ENCODE measurements at places on chromosomes 5 and 9.

DNA sequence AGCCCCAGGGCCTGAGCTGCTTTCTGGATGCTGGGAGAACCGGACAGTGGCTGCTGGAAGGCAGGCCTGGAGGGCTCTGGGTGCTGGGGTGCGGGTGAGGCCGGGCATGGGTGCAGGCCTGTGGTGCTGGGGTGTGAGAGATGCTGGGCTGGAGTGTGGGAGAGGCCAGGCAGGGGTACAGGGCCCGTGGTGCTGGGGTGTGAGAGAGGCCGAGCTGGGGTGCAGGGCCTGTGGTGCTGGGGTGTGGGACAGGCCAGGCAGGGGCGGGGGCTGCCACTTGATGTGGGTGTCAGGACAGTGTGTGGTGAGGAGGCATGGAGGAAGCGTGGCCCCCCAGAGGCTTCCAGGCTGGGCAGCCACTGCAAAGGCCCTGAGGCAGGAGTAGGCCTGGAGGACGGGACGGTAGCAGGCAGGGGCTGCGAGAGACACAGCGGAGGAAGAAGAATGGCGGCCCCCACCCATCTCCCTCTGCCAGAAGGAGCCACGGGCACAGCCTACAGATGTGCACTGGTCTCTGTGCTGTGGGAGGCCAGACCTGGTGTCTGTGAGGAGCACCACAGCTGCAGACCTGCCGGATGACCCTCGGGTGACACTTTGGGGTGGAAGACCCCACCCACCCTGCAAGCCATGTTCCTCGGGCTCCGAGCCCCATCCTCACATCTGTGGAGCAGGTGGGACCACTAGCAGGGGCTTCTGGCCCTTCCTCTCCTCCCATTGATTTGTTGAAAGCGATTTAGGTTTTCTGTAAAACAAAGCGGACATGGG, 9.3 kb downstream of the NKD2 start:
- DNase-seq: no peak

DNA sequence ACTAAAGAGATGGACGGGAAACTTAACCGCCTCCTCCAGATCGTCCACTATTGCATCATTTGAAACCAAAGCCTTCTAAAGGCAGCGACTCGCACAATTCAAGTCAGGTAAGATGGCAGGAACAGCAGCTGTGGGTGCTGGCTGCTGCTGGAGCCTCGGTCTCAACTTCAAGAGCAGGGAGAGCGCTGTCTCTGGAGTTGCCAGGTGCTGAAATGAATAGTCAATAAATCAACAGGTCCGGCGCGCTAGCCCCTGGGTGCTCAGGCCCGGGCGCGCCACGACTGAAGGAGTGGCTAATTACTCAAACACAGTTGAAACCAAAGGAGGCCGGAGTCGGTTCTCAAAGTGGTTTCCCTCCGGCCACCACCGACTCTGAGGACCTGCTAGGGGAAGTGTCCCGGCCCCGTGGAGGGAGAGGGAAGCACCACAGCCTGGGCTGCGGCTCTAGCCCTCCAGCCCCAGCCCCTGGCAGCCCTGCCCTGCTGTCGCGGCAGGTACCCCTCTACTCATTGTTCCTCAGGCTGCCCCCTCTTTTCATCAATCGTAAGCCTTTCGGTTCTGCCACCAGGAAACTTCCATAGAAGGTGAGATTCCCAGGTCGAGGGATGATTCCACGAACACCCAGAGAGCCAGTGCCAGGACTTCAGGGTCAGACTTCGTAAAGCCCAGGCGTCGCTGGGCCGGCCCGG, 804 bp downstream of the TTC39B start:
- DNase-seq: peak; percentile 6

DNA sequence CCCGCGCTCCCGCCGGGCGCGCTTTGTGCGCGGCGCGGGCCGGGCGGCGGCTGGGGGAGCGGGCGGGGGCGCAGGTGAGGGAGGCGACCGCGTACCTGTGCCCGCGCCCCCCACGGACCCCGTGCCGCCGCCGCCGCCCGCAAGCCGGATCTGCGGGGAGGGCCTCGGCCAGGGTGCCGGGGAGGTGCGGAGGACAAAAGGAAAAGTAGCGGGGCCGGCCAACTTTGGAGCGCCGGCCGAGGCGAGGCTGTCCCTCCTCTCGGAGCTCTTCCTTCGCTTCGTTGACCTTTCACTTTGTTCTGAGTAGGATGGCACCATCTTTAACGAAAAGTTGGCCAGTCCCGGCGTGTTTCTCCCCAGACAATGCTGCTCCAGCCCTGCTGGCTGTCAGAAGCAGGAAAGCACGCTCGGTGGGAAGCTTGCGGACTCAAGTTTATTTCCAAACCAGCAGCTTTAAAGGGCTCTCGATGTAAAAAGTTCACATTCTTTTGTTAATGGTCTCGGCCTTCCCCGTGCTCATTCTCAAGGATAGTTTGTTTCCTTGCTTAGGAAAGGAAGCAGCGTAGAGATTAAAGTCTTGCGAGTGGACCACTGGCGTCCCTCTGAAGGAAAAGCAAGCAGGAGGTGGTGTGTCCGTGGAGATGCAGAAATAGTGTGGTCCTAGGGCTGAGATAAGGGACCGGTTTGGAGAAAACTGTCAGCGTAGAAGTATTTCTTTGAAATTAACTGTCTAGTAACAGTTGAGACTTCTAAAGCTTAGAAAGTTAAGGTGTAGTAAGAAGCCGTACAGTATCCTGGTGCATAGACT, 639 bp downstream of the EHMT1 start:
- peak; percentile 32 for DNase-seq

DNA sequence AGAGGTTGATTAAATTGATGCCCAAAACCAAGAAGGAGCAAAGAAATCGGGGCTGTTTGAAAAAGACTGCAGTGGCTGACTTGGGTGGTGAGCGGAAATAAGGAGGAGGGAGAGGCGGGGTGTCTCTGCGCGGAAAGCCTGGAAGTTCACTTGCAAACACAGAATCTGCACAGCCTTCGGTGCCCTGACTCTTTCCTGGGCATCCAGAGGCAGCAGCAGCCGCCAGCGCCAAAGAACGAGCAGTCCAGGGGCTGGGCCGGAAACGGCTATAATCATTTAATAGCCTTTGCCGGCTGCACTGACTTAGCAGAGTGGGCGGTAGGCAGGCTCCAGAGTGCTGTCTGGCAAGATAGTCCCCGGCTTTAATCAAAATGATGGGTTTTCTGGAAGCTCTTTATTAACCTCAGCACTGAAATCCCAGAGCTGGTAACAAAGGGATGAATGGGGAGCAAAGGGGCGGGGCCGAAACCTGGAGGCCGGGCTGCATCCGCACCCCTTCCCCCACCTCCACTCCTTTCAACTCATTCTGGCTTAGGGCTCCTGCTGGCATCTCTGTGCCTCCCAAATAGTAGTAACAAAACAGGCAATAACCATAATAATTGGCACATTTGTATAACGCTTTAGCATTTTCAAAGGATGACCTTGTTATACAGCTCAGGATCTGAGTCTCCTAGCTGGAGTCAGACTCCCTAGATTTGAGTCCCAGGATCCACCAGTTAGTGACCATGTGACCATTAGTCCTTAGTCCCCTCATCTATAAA, 35.7 kb downstream of the PCDHAC2 start:
- no peak for DNase-seq

DNA sequence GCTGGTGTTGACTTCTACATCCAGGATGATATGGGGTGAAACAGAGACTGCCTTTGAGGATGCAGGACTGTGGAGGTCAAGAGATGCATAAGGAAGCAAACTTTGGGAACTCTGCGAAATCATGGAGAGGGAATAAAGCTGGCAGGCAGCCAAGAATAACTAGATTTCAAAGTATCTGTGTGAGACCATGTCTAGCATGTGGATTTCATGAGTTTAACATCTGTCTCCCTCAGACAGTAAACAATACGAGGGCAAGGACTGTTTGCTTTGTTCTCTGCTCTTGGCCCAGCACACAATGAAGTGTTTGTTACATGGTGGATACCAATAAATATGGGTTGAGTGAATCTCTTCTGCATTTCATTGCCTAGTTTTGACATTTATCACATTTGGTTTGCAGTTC, 71.3 kb downstream of the RASEF start:
- DNase-seq: peak; percentile 33

DNA sequence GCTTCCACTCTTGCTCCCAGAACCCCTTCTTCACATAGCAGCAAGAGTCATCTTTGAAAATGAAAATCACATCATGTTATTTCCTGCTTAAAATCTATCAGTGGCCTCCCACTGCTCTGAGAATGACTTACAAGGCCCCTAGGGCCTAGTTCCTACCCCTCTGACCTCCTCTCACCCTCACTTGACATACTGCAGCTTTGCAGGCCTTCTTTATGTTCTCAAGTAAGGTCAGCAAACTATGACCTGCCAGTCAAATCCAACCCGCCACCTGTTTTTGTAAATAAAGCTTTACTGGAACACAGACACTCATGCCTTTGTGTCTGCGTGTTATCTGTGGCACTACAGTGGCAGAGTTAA, 185.7 kb downstream of the NR3C1 start:
- DNase-seq: no peak

DNA sequence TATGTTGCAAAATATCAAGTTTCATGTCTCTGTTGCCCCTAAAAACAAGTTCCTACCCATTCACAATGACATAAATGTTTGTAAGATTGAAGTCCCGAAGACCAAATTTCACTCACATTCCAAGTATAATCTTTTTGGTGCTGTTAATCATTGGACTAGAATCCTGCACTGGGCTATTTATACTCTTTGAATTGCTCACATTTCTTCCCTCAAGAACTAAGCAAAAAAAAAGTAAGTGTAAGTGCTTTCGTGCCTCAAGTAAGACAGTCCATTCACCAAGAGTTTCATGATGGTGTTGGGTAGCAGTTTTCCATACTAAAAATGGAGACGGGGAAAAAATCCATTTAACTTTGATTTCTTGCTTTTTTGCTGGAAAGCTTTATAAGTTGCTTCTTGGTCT, 242.3 kb downstream of the EBF1 start:
- no peak for DNase-seq

DNA sequence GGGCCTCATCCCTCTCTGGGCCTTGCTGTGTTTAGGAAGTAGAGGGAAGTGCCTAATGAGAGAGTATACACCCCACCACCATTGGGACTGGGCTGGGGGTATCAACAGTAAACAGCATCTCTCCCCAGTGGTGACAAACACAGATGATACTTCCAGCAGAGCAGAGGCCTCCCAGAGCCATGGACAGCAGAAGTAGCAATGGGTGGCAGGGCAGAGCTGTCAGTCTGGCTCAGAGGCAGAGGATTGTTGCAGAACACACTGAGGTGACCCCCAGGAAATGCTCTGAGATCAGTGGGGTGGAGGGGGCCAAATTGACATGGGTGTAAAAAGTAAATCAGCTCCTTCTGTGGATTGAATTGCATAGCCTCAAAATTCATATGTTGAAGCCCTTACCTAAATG, 12.1 kb upstream of the P4HA2 start:
- DNase-seq: no peak

DNA sequence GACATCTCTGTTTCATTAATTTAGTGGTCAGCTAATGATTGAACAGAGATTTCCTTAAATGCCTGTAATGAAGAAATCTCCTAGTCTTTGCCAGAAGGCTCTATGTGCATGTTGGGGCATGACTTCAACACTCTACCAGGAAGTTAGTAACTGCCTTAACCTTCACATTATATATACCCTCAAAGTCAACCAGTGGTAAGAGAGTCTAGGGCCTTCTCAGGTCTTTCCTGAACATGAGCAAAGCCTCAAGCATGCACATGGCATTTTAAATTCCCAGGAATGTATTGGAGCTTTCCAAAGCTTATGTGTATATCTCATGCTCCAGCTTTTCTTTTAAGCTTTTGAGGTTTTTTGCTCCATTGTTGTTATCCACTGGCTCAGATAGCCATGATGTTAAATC, 388.3 kb downstream of the ARRDC3 start:
- no peak for DNase-seq

- DNase-seq: peak; percentile 3
Measured at GRCh38 chr5:153831973-153832372, 206.7 kb downstream of the FAM114A2 start.

DNA sequence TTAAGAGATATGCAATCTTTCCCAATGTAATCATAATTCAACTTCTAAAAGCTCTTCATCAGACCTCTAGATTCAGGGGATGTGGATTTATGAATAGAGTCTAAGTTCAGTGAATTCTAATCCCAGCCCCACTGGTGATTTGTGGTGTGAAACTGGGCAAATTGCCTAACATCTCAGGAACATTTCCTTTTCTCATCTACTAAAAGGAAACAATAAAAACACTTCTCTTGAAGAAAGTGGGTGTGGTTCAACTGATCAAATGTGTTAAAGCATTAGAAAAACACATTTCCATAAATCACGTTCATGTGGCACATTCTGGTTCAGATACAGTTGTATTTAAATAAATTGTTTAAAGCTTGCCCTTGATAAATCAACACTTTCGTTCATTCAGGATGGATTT, 631.7 kb upstream of the CDH6 start:
- DNase-seq: no peak

DNA sequence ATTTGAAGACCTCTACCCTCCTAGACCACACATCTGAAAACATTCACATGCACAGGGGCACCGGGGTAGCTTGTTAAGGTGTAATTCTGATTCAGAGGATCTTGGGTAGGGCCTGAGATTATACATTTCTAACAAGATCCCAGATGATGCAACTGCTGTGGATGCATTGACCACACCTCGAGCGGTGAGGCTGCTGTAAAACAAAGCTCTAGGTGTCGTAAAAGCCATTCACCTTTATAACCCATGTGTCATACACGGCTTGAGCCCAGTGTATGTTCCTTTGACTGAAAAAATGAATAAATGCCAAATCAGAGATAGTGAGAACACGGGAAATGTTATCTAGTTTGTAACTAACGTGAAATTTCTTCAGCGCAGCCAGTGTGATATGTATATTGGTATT, 1578.2 kb upstream of the WWC1 start:
- DNase-seq: no peak

GRCh38 chr5:16953729-16954128, 17.6 kb upstream of the MYO10 start:
- no peak for DNase-seq

GRCh38 chr9:135267191-135267809, 179.8 kb downstream of the OLFM1 start:
- DNase-seq: no peak

DNA sequence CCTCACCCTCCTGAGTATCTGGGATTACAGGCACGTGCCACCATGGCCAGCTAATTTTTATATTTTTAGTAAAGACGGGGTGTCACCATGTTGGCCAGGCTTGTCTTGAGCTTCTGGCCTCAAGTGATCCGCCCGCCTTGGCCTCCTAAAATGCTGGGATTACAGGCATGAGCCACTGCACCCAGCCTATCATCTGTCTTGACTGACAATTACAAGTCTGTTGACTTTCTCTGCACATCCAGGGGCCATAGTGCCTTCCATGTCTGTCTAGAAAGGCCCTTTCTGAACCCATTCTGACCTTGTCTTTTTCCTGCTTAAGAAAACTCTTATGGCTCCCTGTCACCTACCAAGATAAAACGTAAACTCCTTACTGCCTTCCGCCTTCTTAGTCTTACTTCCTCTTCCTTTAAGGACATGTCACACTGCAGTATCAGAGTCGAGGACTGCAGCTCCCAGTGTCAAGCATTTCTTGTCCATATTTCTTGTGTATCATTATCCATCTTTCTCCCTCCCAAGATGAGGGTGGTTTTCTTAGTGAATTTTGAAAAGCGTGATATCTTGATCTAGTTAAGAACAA, 49.9 kb upstream of the SHB start:
- DNase-seq: no peak
